ENCODE measurements at places on chromosomes 7 and 10.

GRCh38 chr7:93823621-93824020, 66.9 kb downstream of the TFPI2 start:
- no peak for DNase-seq

GRCh38 chr10:76736815-76737618, 900.6 kb downstream of the KCNMA1 start:
- DNase-seq, result no peak

DNA sequence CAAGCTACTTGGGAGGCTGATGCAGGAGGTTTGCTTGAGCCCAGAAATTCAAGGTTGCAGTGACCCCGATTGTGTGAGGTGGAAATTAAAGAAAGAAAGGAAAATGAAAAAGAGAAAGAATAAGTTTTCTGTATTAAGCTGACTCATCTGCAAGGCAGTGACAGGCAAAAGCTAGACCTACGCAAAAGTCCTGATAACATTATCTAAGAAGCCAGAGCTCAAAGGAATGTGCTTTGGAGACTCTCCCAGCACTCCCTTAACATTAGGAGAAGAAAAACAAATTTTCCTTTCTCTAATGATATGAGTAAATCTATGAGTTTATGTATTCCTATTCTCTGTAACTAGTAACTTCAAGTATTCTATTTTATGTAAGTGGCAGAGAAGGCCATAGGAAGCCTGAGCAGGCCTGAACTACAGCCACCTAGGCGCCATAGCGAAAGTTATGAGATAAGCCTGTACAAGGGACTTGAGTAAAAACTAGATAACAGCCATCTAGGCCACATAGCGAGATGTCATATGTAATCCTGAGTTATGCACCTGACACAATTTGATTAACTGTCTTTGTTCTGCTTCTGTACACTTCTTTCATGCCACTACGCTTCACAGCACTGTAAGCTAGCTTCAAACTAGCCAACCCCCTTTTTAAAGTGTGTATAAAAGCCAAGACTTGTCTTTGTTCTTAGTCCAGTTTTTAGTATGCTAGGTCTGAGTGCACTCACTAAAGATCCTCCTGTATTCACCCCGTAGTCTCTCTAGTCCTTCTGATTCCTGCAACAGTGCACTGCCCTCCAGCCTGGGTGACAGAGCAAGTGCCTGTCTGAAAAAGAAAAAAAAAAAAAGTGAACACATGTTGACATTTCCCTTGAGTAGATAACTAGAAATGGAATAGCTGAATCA, 9.4 kb upstream of the ZWINT start:
- DNase-seq, result peak; percentile 44

- DNase-seq, result no peak
These were observed 11.4 kb upstream of the HSPA12A start for GRCh38 chr10:116753759-116754158.

- peak; percentile 9 for DNase-seq
These were observed 174.2 kb upstream of the INHBA start for GRCh38 chr7:41877118-41877517.

GRCh38 chr10:49278497-49278981, 20.4 kb upstream of the C10orf71 start:
- DNase-seq, result no peak

DNA sequence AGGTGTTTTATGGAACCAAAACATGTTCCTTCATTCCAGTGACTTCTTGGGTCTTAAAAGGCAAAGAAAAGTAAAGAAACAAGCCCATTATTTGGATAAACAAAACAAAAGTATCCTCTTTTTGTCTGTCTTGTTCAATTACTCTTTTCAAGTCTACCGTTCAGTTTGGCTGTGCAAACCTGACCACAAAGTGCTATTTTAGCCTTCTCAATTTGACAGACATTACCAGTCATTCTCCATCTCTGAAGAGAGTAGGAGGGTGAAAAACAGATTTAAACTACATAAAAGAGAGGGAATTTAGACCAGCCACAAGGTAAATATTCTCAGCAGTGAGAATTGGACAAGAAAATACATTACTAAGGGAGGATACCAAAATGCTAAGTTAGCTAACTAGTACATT, 145.2 kb downstream of the GRM3 start:
- DNase-seq, result no peak

DNA sequence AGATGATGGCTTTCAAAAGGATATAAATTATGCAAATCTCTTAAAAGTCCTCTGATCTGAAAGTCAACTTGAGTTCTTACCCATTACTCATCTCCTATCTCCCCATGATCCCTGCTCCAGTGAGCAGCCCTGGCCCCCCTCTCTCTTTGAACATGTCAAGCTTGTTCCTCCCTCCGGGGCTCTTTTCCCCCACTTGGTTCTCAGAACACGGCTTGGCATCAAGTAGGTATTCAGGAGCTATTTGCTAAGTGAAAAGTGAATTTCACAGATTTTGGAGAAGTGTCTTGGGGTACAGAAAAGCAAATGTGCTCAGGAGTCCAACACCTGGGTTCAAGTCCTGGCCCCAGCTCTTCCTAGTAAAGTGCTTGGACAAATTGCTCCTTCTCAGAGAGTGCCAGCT, 98.3 kb upstream of the CTBP2 start:
- DNase-seq, result no peak

- no peak for DNase-seq
These were observed 12.1 kb upstream of the LAMB1 start for GRCh38 chr7:108014747-108015682.

GRCh38 chr7:36986511-36986933, 262.2 kb upstream of the AOAH start:
- DNase-seq, result peak; percentile 96

GRCh38 chr7:101547916-101548661, 81.0 kb downstream of the MYL10 start:
- DNase-seq, result no peak

- DNase-seq, result peak; percentile 6
These were observed 79.7 kb upstream of the ZNF32 start for GRCh38 chr10:43728425-43728824.

DNA sequence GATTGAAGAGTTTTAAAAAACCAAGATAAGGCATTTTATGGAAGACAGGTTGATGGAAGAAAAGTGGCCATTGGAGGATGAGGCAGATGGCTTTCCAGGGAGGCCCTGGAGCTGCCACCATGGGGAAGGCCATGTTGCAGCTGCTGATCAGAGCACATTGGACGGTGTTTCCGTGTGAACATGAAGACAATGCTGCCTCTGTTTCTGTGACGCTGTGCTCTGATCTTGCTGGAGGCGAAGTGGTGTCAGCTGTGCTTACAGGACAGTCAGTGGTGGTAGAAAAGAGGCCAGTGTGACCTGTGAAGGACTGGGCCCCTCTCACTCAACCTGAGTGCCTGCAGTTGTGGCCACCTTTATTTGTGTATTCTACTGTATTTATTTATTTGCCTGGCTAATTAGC, 132.9 kb downstream of the FAM204A start:
- no peak for DNase-seq

GRCh38 chr7:42351316-42351935, 114.4 kb upstream of the GLI3 start:
- DNase-seq, result no peak

DNA sequence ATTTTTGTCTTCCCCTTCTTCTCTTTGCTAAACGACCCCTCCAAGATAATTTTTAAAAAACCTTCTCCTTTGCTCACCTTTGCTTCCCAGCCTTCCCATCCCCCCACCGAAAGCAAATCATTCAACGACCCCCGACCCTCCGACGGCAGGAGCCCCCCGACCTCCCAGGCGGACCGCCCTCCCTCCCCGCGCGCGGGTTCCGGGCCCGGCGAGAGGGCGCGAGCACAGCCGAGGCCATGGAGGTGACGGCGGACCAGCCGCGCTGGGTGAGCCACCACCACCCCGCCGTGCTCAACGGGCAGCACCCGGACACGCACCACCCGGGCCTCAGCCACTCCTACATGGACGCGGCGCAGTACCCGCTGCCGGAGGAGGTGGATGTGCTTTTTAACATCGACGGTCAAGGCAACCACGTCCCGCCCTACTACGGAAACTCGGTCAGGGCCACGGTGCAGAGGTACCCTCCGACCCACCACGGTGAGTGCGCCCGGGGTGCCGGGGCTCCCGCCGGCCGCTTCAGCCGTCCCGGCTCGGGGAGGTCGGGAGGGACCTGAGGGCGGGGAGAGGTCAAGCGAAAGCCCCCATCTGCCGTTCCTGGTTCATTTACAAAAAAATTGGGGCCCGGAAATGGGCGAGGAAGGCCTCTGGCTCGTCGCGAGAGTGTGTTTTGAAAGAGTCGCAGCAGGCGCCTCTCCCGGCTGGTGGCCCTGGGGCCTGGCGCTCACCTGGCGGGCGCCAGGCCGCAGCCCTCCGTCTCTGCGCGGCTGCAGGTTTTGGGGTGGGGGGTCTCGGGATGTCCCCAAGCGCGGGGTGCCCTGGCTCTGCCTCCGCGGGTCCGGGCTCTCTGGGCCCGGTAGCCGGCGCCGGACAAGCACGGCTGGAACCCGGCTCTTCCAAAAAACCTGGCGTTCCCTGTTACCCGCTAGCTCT, 1.2 kb downstream of the GATA3 start:
- DNase-seq, result peak; percentile 64

DNA sequence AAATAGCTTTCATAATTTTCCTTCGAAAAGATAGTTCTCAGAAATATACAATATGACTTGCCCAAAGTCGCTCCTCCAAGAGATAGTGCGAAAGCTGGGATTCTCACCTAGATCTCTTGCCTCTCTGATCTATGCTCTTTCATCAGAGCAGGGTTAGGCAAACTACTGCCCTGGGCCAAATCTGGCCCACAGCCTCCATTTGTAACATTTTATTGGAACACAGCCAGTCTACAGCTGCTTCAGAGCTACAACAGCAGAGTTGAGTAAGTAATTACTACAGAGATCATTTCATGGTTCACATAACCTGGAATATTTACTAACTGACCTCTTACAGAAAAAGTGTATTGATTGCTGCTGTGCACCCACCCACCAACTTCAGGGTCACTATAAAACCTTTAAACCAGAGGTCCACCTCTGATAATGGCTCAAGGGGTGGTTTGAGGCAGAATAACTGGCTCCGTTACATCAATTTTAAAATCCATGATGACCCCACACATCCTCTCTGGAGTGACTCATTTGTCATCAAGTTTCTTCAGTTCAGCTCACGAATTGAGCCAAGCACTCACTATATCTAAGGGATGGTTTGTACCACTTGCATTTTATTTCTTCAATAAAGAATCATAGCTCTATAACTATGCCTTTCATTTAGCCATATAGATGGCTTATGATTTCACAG, 1019.0 kb downstream of the XPNPEP1 start:
- no peak for DNase-seq

- DNase-seq, result no peak
These were observed 764.9 kb downstream of the GRM8 start for GRCh38 chr7:126487728-126488442.

- DNase-seq, result no peak
These were observed 155.9 kb downstream of the ATE1 start for GRCh38 chr10:121771966-121772365.

DNA sequence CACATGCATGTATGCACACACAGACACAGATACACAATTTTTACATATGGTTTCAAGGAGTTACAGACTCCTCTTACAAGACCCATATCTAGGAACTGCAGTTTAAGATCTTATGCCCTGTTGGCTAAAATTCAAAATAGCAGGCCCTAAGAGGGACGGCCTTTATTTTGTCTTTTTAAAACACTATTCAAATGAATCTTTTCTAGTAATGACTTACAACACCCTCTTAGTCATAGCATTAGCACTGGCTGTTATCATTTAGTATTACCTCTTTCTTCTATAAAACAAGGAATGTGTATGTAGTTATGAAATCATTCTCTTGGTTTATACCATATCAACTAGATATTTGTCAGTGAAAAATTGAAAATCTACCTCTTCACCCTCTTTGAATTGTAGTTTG, 15.3 kb downstream of the PAPSS2 start:
- no peak for DNase-seq

- no peak for DNase-seq
These were observed 196.2 kb downstream of the KLF6 start for GRCh38 chr10:3588816-3589215.

DNA sequence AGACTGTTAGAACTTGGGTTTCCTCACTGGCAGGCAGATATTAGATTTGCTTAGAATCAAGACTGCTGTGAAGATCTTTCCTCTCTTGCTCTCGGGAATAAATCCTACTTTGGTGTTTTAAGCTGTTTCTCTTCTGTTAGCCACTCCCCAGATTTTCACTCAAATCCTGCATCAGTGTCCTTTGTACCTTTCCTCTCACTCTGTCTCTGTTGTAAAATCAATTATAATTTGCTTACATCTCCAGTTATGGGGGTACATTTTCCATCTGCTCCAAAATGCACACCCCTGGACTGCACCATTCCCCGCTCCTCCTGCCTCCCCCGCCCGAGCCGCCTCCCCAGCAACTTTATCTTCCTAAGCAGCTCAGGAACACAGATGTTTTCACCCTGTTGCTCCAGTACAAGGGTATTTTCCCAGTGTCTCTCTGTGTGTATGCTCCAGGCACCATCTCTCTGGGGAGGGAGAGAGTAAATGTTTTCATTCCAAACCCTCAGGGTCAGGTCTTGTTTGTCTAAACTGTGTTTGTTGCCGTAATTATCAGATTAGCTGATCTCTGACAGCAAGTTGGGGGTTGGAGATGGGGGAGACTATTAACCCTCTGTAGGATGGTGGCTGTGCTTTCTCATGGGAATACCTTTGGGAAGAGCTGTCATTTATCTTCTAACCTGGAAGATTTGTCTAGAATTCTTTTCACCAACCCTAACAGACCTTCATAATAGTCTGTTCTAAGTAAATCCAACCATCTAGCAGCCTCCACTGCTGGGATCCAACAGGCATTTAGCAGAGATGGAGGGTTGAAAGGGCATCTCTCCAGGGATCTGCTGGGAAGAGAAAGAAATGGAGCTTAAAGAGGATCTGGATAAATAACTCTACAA, 20.4 kb upstream of the GOT1 start:
- DNase-seq, result no peak

DNA sequence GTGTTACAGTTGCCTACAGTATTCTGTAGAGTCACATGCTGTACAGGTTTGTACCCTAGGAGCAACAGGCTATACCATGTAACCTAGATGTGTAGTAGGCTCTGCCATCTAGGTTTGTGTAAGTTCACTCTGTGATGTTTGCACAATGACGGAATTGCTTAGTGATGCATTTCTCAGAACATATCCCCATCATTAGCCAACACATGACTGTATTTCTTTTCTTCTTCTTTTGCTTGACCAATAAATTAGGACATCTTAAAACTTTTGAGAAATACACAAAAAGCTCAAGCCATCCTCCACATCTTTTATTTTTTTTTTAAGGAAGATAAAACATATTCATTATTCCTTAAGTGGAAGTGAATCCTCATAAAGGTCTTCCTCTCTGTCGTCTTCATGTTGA, 5.4 kb upstream of the PFKFB3 start:
- no peak for DNase-seq

GRCh38 chr10:21993360-21994001, 10.0 kb downstream of the DNAJC1 start:
- DNase-seq, result peak; percentile 24

Data from GM23338 (cell line).